ENCODE measurements at places on chromosomes 11 and 22. TPM values are rescaled to one million over a fixed set of nuclear protein-coding genes. Genes with fewer than 3 reads are reported as not detected.

DNA sequence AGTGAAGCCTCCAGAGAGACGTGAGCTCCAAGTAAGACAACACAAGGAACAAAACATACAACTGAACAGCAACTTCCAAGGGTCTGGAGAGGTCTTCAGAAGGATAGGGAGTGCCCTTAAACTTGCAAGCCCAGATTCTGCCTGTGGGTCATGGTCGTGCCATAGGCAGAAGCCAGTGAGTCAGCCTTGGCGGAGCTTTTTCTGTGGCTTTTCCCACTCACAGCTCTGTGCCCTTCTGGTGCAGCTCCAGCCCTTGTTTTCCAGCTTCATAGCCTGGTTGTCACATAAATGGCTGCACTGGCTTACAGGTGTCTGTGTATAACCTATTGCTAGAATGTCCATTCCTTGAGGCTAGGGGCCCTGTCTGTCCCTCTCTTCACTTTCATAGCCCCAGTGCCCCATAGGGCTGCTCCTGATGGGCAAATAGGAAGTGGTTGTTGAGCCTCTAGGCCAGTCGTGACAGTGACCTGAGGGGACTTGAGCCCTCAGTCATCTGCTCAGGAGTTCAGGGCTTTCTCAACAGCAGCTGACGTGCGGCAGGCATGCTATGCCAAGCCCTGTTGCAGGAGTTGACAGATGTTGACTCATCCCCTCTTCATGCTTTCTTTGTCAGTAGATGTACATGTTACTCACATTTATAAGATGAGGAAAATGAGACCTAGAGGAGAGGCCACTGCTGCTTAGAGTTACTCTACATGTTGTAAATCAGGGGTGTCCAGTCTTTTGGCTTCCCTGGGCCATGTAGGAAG lies 7.4 kb downstream of the MED15 start:
- no peak overlapping the region for H3K27ac ChIP-seq
- H3K4me3 ChIP-seq = no peak overlapping the region
- H3K4me1 ChIP-seq = peaks cover 5% of the 10 kb centered on the region
- no peaks in the 10 kb centered on the region for H3K27me3 ChIP-seq

DNA sequence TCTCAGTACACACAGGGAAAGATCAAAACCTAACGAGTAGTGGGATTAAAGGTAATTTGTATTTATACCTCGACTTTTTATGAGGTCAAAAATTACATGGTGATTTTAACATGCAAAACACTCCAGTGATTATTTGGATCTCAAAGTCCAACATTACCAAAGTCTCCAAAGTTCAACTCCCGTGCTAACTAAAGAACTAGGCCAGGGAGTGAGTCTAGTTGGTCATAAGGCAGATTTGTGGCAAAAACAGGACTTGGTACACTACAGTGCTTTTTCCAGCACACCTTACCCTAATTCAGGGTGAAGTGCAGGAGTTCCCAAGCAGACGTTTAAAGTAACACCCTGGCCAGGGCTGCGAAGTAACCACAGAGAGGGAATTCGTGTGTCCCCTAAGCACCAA lies 1.1 kb downstream of the PUS3 start:
- no peaks in the 10 kb centered on the region for H3K27me3 ChIP-seq
- no peaks in the 10 kb centered on the region for H3K36me3 ChIP-seq
- DNase-seq = no peak
- H3K4me3 ChIP-seq = no peak overlapping the region

GRCh38 chr22:25153961-25154666 lies 45.5 kb upstream of the CRYBB3 start:
- no peak overlapping the region for H3K4me3 ChIP-seq
- no peak overlapping the region for H3K27ac ChIP-seq
- DNase-seq = peak; percentile 84
- no peaks in the 10 kb centered on the region for H3K36me3 ChIP-seq
- H3K4me1 ChIP-seq = peaks cover 2% of the 10 kb centered on the region
- no peaks in the 10 kb centered on the region for H3K27me3 ChIP-seq

The IGLL1 gene
- total RNA-seq = not detected

GRCh38 chr22:35457729-35458546 lies 58.0 kb downstream of the MCM5 start:
- no peak for DNase-seq
- no peak overlapping the region for H3K4me3 ChIP-seq
- H3K27ac ChIP-seq = no peak overlapping the region
- H3K27me3 ChIP-seq = no peaks in the 10 kb centered on the region
- H3K4me1 ChIP-seq = no peaks in the 10 kb centered on the region
- H3K36me3 ChIP-seq = no peaks in the 10 kb centered on the region

The ESRRA gene
- total RNA-seq = 25.9 TPM

The PGM2L1 gene
- total RNA-seq = 18.8 TPM

DNA sequence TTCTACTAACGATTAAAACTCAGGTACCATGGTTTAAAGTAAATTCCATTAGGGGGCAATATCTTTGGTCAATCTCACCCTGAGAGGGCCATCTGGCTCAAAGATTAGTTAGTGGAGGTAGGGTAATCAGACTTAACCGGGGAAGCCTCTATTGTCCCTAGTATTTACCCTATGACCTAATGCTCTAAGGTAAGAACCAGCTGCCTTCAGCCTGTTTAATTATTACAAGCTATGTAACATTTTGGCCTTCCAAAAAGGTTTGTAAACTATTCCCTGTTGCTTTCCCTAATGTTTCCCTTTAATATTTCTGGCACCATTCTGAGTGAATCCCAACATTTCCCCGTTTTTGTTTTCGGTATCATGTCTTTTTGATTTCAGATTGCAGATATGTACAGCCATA lies 15.1 kb upstream of the GLYATL1 start:
- H3K4me3 ChIP-seq = no peak overlapping the region
- no peaks in the 10 kb centered on the region for H3K4me1 ChIP-seq
- H3K36me3 ChIP-seq = no peaks in the 10 kb centered on the region

DNA sequence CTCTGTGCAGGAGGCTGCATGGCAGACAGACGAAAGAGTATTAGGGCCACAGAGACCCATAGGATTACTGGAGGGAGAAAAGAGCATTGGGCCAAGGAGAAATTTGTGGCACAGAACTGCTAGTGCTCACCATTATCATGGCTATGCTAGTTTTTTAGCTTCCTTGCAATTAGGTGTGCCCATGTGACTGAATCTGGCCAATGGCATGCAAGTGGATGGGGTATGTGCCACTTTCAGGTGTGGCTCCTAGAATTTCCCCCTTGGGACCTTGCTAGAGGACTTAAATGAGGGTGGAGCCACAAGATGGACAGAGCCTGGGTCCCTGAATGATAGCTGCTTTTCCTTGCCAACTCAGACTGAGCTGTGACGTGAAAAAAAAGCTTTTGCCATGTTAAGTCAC lies 73.9 kb upstream of the TENM4 start:
- H3K4me3 ChIP-seq = no peak overlapping the region
- H3K4me1 ChIP-seq = no peaks in the 10 kb centered on the region
- no peak for DNase-seq

The EP300 gene
- total RNA-seq = 55.6 TPM

- no peaks in the 10 kb centered on the region for H3K4me1 ChIP-seq
- H3K27me3 ChIP-seq = no peaks in the 10 kb centered on the region
- DNase-seq = peak; percentile 82
- H3K27ac ChIP-seq = no peak overlapping the region
- H3K36me3 ChIP-seq = no peaks in the 10 kb centered on the region
These were observed 40.8 kb downstream of the IGLL1 start for GRCh38 chr22:23539135-23539838.

- H3K27ac ChIP-seq = no peak overlapping the region
- DNase-seq = no peak
- no peak overlapping the region for H3K4me3 ChIP-seq
- no peaks in the 10 kb centered on the region for H3K27me3 ChIP-seq
- H3K4me1 ChIP-seq = no peaks in the 10 kb centered on the region
These were observed 991.2 kb upstream of the TENM4 start for GRCh38 chr11:80432057-80432456.

DNA sequence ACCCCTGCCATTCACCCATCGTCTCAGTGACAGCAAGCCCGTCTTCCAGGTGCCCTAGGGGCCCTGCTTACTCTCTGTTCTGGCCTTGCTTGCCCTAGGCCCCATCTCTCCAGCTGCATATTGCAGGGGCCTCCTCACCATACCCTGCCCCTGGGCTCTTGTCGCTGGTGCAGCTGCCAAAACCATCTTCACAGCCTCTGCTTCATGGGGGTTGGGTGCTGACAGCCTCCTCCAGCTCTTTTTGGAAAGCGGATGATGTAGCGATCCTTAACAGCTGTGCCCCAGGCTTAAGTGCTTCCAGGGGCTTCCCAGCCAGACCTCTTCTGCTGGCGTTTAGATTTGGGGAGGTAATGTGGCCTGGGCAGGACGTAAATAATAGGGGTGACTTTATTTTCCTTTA lies 61.2 kb upstream of the SUSD2 start:
- H3K27me3 ChIP-seq = no peaks in the 10 kb centered on the region
- H3K4me1 ChIP-seq = no peaks in the 10 kb centered on the region
- H3K36me3 ChIP-seq = no peaks in the 10 kb centered on the region

GRCh38 chr22:28914201-28914600 lies 30.8 kb downstream of the ZNRF3 start:
- no peaks in the 10 kb centered on the region for H3K27me3 ChIP-seq
- peak overlapping the region; percentile 91 for H3K27ac ChIP-seq
- peaks cover 18% of the 10 kb centered on the region for H3K4me1 ChIP-seq
- no peak overlapping the region for H3K4me3 ChIP-seq

DNA sequence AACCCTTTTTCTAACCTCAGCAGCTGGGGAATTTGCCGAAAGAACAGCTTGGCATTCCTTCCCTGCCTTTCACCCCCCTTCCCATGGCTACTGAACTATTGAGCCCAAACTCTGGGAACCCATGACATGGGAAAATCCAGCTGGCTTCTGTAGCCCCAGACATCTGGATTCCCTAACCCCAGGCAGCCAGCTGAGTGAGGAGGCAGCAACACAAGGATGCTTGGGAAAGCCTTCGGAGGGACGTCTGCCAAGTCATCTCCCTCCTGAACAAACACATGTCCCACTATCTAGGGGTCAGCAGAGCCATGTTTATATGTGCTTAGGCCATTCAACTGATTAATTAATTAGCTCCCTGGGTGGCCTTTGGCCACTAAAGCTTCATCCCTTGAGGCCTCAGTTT lies 21.6 kb downstream of the LRRC55 start:
- H3K4me3 ChIP-seq = no peak overlapping the region
- DNase-seq = no peak
- H3K4me1 ChIP-seq = no peaks in the 10 kb centered on the region
- no peaks in the 10 kb centered on the region for H3K27me3 ChIP-seq
- H3K27ac ChIP-seq = no peak overlapping the region

DNA sequence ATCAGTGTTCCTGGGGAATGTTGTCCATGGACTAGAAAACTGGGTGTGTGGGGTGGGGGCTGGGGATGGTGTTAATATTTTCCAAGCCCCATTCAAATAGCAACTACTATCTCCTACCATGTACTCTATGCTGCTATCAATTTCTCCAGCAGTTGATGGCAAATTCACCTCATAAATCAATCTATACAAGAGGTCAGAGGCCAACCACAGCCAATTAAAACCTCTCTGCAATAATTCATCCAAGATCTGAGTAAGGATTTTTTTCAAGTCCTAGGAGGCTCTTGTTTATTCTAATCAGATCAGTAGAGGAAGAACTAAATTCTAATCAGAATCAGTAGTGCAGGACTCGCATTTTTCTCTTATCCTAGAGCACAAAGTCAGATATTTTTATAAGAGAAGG lies 73.4 kb upstream of the WT1 start:
- H3K27me3 ChIP-seq = no peaks in the 10 kb centered on the region
- no peaks in the 10 kb centered on the region for H3K4me1 ChIP-seq
- DNase-seq = no peak
- H3K27ac ChIP-seq = no peak overlapping the region
- no peak overlapping the region for H3K4me3 ChIP-seq

- H3K27ac ChIP-seq = no peak overlapping the region
- no peak for DNase-seq
- peaks cover 5% of the 10 kb centered on the region for H3K4me1 ChIP-seq
- no peaks in the 10 kb centered on the region for H3K36me3 ChIP-seq
- H3K27me3 ChIP-seq = no peaks in the 10 kb centered on the region
These were observed 41.1 kb downstream of the AMOTL1 start for GRCh38 chr11:94809251-94809650.

GRCh38 chr11:69290806-69291205 lies 3.1 kb upstream of the MYEOV start:
- no peaks in the 10 kb centered on the region for H3K36me3 ChIP-seq
- H3K4me3 ChIP-seq = no peak overlapping the region
- no peak overlapping the region for H3K27ac ChIP-seq
- no peaks in the 10 kb centered on the region for H3K4me1 ChIP-seq
- DNase-seq = peak; percentile 22

DNA sequence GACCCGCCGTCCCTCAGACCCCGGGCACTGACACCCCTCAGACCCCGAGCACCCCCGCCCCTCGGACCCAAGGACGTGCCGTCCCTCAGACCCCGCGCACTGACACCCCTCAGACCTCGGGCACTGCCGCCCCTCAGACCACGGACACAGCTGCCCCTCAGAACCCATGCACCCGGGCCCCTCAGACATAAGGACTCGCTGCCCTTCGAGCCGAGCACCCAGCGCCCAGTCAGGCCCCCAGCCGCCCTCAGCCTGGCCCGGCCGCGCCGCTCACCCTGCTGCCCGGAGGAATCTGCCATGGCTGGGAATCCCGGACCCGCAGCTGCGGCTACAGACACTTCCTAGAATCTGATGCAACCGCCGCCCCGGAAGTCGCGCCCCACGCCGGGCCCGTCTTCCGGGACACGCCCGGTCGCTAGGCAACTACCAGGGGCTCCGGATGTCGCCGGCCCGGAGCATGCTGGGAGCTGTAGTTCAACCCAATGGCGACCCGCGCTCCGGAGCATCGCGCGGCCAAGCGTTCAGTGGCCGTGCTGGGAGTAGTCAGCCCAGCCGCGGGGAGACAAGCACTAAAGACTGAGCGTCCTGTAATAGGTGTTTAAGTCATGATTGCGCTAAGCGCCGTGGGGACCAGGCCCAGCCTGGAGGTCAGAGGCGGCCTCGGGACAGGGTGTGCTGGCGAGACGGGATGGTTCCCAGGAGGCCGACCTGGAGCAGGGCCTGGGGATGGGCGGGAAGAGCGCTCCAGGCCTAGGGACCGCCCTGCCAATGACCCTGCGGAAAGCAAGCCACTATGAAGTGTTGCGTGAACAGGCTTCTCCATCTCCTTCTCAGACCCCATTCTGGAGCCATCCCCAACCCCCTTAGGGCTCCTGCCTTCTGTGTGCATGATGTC lies at the start of gene CARS1:
CARS1 (minus strand) TSS at position 355 of the 895 bp plus-strand sequence; CDS start at position 299, 56 bp downstream.
- H3K27ac ChIP-seq = peak within 1 kb of the TSS; percentile 26
- no peaks in the 10 kb centered on the region for H3K4me1 ChIP-seq
- peak; percentile 98 for DNase-seq

GRCh38 chr11:36155770-36156160 lies 133.5 kb downstream of the COMMD9 start:
- H3K27me3 ChIP-seq = no peaks in the 10 kb centered on the region
- no peak overlapping the region for H3K4me3 ChIP-seq
- no peak for DNase-seq
- no peaks in the 10 kb centered on the region for H3K4me1 ChIP-seq
- no peaks in the 10 kb centered on the region for H3K36me3 ChIP-seq

The OAF gene
- 23.6 TPM for total RNA-seq

- H3K4me3 ChIP-seq = no peak overlapping the region
- no peaks in the 10 kb centered on the region for H3K27me3 ChIP-seq
- no peak overlapping the region for H3K27ac ChIP-seq
- no peaks in the 10 kb centered on the region for H3K4me1 ChIP-seq
These were observed 337 bp downstream of the OR52B6 start for GRCh38 chr11:5581014-5581413.

- H3K27me3 ChIP-seq = no peaks in the 10 kb centered on the region
- DNase-seq = no peak
These were observed 40.4 kb downstream of the RRAS2 start for GRCh38 chr11:14318581-14318981.

Data from aorta (tissue), 5 donors.